H9 (cell line): ENCODE measurements at places on chromosomes 2 and 18. TPM values are rescaled to one million over a fixed set of nuclear protein-coding genes. Genes with fewer than 3 reads are reported as not detected.

DNA sequence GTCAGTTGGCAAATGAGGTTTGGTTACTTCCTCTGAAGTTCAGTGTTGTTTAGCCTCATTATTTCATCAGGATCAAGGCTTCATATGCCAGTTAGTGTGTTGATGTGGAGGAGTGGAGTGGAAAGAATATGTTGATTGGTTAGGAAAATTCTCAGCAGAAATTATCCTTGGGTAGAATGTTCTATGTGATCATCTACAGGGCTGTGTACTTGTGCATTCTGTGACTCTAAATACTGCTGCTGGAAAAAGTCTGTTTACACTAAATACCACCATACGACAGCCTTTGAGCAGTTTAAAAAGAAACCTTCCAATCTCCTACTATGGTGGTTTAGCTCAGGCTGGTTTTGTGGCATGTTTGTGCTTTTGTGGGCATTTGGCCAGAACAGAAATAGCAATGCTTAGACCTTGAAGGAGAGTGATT is 25.8 kb downstream of the CAB39 start:
- DNase-seq, result no peak

- DNase-seq, result no peak
Observed at GRCh38 chr2:70991142-70991541, 3.5 kb downstream of the TEX261 start.

- no peak for DNase-seq
Observed at GRCh38 chr2:39027421-39027820, 93.4 kb downstream of the SOS1 start.

DNA sequence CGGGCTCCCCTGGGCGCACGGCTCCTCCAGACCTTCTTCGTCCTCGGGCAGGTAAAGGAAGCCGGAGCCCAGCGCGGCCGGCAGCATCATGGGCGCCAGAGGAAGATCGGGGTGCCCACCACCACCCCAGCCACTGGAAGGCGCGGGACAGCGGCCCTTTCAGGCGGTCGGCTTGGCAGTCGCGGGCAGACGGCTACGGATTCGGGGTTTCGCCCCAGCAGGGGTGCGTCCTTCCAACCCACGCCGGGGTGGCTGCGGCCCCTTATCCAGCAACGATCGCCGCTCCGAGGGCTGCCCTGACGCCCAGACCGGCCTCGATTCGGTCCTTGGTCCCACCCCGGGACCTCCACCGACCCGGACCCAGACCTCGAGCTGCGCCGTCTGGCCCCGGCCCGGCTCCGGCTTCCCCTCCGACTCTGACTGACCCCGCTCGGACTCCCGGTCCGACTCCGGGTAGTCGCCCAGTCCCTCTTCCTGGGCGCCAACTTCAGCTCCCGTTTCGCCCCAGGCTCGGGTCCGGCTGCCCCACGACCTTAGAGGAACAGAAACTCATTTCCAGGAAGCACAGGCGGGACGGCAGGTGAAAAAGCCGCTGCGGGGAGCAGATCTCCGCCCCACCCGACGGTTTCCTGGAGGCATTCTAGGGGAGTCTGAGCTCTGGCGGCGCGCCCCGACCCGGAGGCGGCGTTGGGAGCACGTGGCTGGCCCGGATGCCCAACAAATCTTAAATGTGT is 30.2 kb upstream of the SSB start:
- no peak for DNase-seq

- no peak for DNase-seq
Observed at GRCh38 chr18:75164479-75164878, 44.5 kb downstream of the PTGR3 start.

- DNase-seq, result no peak
Observed at GRCh38 chr2:182585430-182585829, 130.6 kb upstream of the DNAJC10 start.

DNA sequence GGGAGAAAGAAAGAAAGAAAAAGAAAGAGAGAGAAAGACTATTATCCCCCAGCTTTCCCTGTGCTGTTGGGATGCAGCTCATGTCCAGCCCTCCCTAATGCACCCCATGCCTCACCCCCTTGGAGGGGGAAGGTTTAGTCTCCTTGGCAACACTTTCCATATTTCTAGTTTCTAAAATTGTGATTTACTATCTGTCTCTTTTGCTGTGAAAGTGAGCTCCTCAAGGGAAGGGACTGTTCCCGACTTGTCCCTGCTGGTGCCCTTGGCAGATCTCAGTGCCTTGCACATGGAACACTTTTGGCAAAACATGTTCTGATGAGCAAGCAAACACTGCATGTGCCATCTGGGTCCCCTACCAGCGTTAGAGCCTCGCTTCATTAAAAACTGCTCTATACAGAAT is 11.7 kb upstream of the NAPG start:
- no peak for DNase-seq

DNA sequence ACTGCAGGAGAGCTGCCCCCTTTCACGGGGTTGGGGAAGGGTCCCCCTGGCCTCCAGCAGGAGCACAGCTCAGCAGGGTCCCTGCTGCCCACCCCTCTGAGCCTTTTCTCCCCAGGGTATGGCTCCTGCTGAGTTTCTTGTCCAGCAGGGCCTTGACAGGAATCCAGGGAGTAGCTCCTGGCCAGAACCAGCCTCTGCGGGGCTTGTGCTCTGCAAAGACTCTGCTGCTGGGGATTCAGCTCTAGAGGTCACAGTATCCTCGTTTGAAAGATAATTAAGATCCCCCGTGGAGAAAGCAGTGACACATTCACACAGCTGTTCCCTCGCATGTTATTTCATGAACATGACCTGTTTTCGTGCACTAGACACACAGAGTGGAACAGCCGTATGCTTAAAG is 21.2 kb downstream of the FOSL2 start:
- DNase-seq, result no peak

- no peak for DNase-seq
Observed at GRCh38 chr2:148745151-148745851, 100.8 kb downstream of the EPC2 start.

The SLC19A3 gene
- 1.8 and 2.3 TPM in 2 replicates for total RNA-seq

The POMC gene
- 1.6 and 2.5 TPM in 2 replicates for total RNA-seq

The GPR75 gene
- 4.4 and 5.3 TPM in 2 replicates for total RNA-seq

The LBX2 gene
- total RNA-seq, result 1.1 TPM in 2 replicates
